ENCODE measurements at places on chromosomes 1 and 21. TPM values are rescaled to one million over a fixed set of nuclear protein-coding genes. Genes with fewer than 3 reads are reported as not detected.

ETS2 gene
- 71.4 TPM for polyA plus RNA-seq

HRNR gene
- not detected for polyA plus RNA-seq

PROK1 gene
- not detected for polyA plus RNA-seq

GNAI3 gene
- 3.2 TPM for polyA plus RNA-seq

SFN gene
- 4.3 TPM for polyA plus RNA-seq

CELA3A gene
- polyA plus RNA-seq: 0.73 TPM

MATN1 gene
- 0.03 TPM for polyA plus RNA-seq

CNR2 gene
- polyA plus RNA-seq: not detected

KRTAP7-1 gene
- not detected for polyA plus RNA-seq

DNA sequence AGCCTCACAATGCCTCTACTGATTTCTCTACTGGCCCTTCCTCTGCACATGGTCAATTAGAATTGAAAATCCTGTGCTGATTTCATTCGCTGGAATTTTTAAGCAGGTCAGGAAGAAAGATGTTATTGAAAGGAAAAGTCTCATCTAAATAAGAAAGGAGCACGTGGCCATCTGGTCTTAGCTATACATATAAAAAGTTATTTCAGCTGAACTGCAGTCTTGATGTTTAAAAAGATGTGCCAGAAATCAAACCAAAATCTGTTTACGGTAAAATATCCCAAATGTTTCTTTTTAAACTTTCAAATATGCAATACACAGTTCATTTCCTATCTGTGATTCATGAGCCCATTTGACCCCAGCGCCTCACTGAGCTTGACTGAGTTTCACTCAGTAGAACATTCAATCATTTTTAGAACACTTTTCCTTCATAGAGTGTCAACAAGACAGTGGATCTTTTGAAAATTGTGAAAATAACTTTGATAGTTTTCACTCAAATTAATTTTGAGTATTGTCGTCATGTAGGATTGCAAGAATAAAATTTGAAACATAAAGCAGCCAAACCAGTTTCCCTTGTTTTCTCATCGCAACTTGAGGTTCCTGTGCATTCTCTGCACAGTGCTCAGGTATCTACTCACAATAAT lies 293.6 kb downstream of the PTPRC start:
- H3K4me1 ChIP-seq: peaks cover 20% of the 10 kb centered on the region
- no peak for DNase-seq
- no peak overlapping the region for H3K27ac ChIP-seq
- H3K27me3 ChIP-seq: no peaks in the 10 kb centered on the region

GRCh38 chr1:24683713-24684162 lies 40.6 kb downstream of the SRRM1 start:
- no peaks in the 10 kb centered on the region for H3K36me3 ChIP-seq
- H3K27ac ChIP-seq: no peak overlapping the region
- H3K4me3 ChIP-seq: no peak overlapping the region

- no peak overlapping the region for H3K27ac ChIP-seq
- H3K4me1 ChIP-seq: no peaks in the 10 kb centered on the region
- peaks cover 10% of the 10 kb centered on the region for H3K27me3 ChIP-seq
- DNase-seq: no peak
Observed at GRCh38 chr21:38388647-38389353, 109.5 kb downstream of the ERG start.

GRCh38 chr1:201423655-201424054 lies 2.1 kb upstream of the TNNI1 start:
- no peak for DNase-seq
- no peak overlapping the region for H3K27ac ChIP-seq
- no peak overlapping the region for H3K4me3 ChIP-seq
- peaks cover 43% of the 10 kb centered on the region for H3K27me3 ChIP-seq
- H3K36me3 ChIP-seq: no peaks in the 10 kb centered on the region

DNA sequence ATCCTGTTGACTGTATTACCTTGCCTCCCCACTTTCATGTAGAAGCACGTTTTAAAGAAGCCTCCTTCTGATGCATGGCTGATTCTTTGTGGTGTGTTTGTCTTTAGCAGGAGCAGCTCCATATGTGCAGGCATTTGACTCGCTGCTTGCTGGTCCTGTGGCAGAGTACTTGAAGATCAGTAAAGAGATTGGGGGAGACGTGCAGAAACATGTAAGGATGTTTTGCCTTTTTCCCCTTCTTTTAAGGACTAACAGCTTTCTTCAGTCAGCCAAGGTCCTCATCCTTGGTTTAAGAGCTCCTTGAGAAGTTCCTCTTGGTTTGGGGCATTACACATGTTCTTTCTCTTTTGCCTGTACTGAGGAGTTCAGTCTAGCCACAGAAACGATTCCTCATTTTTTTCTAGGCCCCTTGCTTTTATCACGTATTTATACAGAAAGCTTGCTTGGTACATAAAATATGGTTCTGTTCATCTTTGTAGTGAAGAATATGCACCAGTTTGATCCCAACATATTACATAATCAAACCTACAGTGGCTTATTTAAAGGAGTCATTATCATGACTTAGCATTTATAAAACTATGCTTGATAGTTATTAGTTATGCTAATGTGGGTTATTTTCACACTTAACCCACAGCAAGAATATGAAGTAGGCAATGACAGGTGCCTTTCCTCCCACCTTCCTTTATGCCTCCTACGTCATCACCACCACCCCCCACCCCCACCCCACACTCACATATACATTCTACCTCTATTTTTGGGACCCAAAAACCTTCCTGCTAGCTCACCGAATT lies 19.6 kb downstream of the CAP1 start:
- H3K36me3 ChIP-seq: peaks cover 21% of the 10 kb centered on the region
- no peak for DNase-seq
- no peaks in the 10 kb centered on the region for H3K27me3 ChIP-seq
- H3K27ac ChIP-seq: peak overlapping the region; percentile 60

- no peaks in the 10 kb centered on the region for H3K27me3 ChIP-seq
- H3K36me3 ChIP-seq: no peaks in the 10 kb centered on the region
- peak; percentile 25 for DNase-seq
- H3K27ac ChIP-seq: no peak overlapping the region
Observed at GRCh38 chr1:108570128-108570527, 10.2 kb downstream of the EEIG2 start.

- H3K27me3 ChIP-seq: 0 out of 3 replicates have a peak, but pooled peaks cover 3% of the 10 kb centered on the region
- H3K36me3 ChIP-seq: no peaks in the 10 kb centered on the region
- H3K27ac ChIP-seq: no peak overlapping the region
- H3K4me3 ChIP-seq: no peak overlapping the region
Observed at GRCh38 chr1:175204330-175204729, 11.8 kb upstream of the KIAA0040 start.

- H3K36me3 ChIP-seq: no peaks in the 10 kb centered on the region
- no peak overlapping the region for H3K27ac ChIP-seq
- DNase-seq: peak; percentile 9
- no peaks in the 10 kb centered on the region for H3K4me1 ChIP-seq
- H3K27me3 ChIP-seq: no peaks in the 10 kb centered on the region
Observed at GRCh38 chr1:192488058-192488457, 87.5 kb upstream of the RGS1 start.

GRCh38 chr1:58785442-58786058 lies 1.7 kb upstream of the JUN start:
- peaks cover 26% of the 10 kb centered on the region for H3K4me1 ChIP-seq
- no peak overlapping the region for H3K27ac ChIP-seq
- peak; percentile 36 for DNase-seq
- H3K36me3 ChIP-seq: no peaks in the 10 kb centered on the region
- no peaks in the 10 kb centered on the region for H3K27me3 ChIP-seq

DNA sequence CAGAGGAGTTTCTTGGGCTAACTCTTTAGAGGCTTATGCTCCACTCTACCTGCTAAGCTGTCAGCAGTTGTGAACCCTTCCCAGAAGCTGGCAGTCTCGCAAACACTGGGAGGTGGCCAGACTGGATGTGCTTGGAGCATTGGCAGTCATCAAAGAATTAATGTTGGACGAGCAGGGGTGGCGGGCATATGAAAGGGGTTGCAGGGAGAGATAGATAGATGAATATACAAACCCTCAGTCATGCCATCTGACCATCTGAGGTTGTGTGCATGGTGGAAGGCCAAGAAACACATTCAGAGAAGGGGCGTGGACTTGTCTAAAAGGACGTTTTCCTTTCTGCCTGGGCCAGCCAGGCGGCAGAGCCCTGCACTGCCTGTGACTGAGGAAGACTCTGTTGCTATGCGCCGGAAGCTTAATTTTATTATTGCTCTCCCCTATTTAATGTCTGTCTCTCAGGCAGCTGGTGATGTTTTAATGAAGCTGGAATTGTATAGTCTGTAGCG lies 164.4 kb downstream of the PBX1 start:
- no peaks in the 10 kb centered on the region for H3K36me3 ChIP-seq
- no peaks in the 10 kb centered on the region for H3K27me3 ChIP-seq
- no peak for DNase-seq
- no peak overlapping the region for H3K4me3 ChIP-seq

DNA sequence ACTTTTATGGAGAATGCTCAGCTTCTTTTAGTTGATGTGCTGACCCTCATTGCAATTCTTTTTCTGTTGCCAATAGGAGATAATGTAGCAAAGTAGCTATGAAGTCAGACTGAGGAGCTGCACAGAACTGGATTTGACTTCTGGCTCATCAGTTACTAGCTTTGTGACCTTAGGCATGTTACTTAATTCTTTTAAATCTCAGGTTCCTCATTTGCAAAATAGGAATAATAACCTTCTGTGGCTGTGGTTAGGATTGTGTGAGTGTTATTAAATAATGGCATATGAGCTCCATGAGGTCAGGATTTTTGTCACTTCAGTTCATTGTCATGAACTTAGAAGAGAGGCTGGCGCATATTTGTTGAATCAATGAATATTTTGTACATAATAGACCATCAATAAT lies 237.6 kb upstream of the SGIP1 start:
- no peak overlapping the region for H3K4me3 ChIP-seq
- H3K27ac ChIP-seq: no peak overlapping the region
- no peaks in the 10 kb centered on the region for H3K27me3 ChIP-seq

DNA sequence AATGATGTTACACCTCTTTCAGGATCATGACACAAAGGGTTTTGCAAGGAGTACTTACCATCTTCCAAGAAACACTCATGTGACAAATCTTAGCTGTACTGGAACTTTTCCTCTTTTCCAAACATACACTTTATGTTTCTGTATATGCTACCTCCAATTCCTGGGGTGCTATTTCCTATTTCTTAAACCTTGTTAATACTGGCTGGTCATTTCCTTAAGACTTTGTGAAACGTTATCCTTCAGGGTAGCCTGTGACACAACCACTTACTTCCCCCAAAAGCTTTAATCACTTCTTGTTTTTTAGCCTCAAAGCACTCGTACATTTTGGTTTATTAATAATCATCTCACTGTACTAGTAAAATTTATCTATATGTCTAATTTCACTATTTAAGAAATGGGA lies 39.4 kb downstream of the OR10Z1 start:
- H3K27me3 ChIP-seq: no peaks in the 10 kb centered on the region
- DNase-seq: no peak
- no peaks in the 10 kb centered on the region for H3K36me3 ChIP-seq

DNA sequence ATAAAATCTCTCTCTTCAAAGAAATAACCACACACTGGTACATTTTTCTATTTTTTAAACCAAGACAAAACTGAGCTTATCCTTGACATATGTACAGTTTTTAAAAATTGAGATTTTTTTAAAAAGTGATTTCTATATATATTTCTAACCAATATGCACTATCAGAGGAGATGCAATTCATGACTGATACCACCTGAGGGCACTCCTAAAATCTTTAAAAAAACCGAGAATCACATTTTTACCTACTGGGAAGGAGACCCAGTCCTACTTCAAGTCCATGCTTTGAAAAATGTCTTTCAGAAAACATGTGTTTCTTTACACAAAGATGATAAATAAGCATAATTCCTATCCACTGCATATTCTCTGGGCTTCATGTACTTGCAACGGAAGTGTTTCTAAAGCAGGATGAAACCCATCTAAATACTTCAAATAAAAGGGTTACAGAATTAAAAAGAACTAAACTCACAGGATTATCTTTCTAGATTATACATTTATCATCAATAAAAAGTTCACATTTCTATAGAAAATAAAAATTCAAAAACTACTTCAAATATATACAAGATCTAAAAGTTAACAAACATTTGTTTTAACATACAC lies 98.6 kb downstream of the ENAH start:
- H3K4me1 ChIP-seq: no peaks in the 10 kb centered on the region
- H3K27ac ChIP-seq: no peak overlapping the region

DNA sequence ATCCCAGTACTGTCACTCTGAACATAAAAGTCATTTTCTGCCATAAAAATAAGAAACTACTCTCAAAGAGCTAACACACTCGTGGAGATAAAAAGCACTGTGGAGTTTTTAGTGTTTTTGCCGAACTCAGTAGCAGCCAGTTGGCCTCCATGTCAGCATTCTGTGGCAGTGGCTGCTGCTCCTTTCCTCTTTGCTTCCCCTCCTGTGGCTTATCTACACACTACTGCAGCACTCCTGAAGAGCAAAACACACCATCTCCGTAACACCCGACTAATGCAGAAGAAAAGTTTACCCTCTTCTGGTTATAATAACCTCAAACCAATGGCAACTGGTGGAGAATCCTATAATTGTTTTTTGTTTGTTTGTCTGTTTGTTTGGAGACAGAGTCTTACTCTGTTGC lies 44.9 kb downstream of the RAB3GAP2 start:
- H3K27me3 ChIP-seq: no peaks in the 10 kb centered on the region
- no peak for DNase-seq
- peaks cover 22% of the 10 kb centered on the region for H3K4me1 ChIP-seq
- no peak overlapping the region for H3K4me3 ChIP-seq
- H3K27ac ChIP-seq: no peak overlapping the region

GRCh38 chr1:18883636-18884418 lies 18.5 kb downstream of the ALDH4A1 start:
- no peaks in the 10 kb centered on the region for H3K27me3 ChIP-seq
- no peaks in the 10 kb centered on the region for H3K4me1 ChIP-seq
- no peak overlapping the region for H3K4me3 ChIP-seq
- peaks cover 58% of the 10 kb centered on the region for H3K36me3 ChIP-seq
- H3K27ac ChIP-seq: no peak overlapping the region

- no peaks in the 10 kb centered on the region for H3K36me3 ChIP-seq
- no peaks in the 10 kb centered on the region for H3K4me1 ChIP-seq
- no peak overlapping the region for H3K27ac ChIP-seq
Observed at GRCh38 chr1:60589046-60589748, 493.2 kb upstream of the NFIA start.

DNA sequence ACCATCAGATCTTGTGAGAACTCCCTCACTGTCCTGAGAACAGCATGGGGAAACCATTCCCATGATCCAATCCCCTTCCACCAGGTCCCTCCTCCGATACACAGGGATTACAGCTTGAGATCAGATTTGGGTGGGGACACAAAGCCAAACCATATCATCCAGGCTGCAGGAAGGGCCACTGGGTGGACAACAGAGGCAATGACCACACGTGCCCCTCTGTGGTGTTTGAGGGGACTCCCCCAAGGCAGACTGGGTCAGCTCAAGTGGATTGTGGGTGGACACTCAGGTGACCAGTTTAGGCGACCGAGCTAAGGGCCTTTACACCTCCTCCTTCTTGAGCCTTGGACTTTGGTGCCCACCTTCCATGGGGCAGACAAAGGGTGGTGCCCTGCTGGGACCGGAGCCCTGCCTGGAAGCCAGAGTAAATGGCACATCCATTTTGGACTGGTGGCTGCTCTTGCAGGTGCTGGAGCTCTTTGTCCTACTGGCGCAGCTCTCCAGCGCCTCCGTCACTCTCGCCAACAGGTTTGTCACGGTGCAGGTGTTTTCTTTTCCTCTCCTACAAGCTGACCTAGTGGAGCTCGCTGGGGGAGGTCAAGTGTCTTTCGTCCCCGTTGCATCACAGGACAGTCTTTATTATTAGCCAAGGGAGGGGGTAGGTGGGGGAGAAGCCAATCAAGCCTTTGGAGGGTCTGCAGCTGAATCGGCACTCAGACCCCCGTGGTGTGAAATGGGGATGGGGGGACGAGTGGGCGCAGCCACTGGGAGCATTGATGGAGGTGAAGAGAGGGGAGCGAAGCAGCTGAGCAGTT lies 37.6 kb downstream of the CRYAA start:
- no peak for DNase-seq
- H3K4me1 ChIP-seq: peaks cover 27% of the 10 kb centered on the region
- H3K27ac ChIP-seq: no peak overlapping the region
